ENCODE measurements at places on chromosomes 4 and X.

DNA sequence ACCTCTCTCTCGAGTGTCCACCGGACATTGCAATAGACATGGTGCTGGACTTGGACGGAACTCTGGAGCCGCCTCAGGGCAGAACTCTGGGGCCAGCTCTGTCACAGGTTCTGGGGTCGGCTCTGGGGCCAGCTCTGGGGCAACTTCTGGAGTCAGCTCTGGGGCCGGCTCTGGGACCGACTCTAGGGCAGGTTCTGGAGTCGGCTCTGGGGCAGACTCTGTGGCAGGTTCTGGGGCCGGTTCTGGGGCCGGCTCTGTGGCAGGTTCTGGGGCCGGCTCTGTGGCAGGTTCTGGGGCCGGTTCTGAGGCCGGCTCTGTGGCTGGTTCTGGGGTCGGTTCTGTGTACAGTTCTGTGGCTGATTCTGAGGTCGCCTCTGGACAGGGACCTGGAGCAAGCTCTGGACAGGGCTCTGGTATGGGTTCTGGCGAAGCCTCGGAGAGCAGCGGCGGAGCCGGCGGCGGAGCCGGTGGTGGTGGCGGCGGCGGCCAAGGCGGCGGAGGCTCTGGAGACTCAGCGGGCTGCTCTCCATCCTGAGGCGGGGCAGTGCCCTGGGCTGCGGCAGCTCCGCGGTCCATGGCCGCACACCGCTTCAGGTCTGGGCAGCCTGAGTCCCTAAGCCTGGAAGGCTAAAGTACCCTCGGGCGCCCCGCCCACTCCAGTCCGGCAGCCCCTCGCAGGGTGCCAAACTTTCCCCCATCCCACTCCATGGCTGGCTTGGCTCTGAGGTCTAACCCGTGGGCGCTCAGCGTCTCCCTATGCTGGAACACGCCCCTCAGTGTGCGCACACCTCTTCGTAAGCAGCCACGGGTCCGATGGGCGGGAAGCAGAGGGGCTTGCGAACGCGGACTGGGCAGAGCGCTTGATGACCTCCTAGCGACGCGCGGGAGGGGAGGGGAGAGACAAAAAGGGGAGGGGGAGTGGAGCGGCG, at the start of gene DGKK:
TSS of gene DGKK (minus strand) at position 723 of the 929 bp plus-strand sequence. CDS start at position 576, 147 bp downstream.
- no peak for DNase-seq

GRCh38 chrX:76454456-76454927, 27.0 kb downstream of the MAGEE1 start:
- DNase-seq, result no peak

DNA sequence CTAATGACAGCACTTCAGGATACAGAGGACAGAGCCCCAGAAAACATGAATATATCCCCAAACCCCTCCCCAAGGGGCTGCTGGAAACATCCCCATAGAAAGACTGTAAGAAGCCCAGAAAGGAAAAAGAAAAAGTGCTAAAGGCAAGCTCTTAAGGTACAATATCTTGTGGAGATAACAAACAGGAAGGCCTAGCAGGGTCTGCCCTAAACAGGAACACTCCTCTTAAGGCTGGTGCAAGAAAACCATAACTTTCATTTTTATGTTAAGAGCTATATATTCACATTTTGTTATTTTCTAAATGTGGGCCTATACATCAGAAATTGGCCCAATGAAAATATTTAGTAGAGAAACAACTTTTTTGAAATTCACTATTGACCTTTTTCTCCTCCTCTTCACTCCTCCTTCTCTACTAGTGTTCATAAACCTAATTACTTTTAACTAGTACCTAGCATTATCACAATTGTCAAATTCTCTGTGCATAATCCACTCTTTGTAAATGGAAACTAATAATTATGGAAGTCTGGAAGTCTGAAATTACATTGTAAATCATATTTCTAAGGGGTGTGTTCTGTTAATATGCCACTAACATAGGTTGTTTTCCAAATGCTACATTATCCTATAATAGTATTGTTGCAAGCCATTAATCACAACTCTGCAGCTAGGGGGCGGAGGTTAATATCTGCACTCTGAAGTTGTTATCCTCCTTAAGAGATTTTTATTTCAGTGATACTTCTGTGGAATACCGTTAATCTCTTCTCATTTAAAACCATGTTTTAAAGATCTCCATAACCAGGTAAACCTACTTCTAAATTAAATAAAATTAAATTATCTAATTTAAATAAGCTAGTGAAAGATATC, 59.8 kb downstream of the CASK start:
- DNase-seq, result no peak

- no peak for DNase-seq
Measured at GRCh38 chrX:68060506-68061205, 372.6 kb downstream of the OPHN1 start.

GRCh38 chr4:80202741-80203553, 5.6 kb downstream of the PRDM8 start:
- peak; percentile 54 for DNase-seq

- DNase-seq, result peak; percentile 48
Measured at GRCh38 chr4:8198906-8199593, at the start of gene SH3TC1. Gene SH3TC1, plus strand, starts transcription at chr4:8199290. Its CDS starts 5,905 bp downstream, at chr4:8205195.

DNA sequence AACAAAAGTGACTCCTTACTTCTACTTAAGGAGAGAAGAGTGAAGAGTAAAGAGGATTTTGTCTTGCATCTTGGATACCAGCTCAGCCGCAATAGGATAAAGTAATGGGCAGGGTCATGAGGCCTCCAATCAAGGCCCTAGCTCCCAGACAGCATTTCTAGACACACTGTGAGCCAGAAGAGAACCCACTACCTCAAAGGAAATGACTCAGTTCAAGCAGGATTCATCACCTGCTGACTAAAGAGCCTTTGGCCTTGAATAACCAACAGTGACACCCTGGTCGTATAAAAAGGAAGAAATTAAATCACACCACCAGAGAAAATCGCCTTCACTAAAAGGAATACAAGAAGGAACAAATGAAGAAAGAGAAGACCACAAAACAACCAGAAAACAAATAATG, 416.1 kb downstream of the PCDH18 start:
- DNase-seq, result no peak

DNA sequence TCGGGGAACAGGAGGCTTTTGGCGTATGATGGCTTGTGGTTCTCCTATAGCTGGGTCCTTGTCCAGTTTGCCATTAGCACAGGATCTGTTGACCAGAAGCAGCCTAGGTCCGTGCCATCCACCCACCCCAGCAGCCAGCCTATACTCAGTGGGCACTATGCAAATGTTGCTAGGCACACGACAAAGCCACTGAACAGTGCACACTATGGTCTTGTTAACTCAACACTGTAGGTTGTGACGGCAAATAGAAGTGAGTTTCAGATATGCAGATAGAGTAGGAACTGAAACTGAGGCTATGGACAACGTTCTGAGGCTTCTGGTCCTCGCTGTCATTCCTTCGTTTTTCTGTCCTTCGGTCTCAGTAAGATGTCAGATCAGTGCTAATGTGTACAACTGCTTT, 541.3 kb upstream of the TENM3 start:
- no peak for DNase-seq

- DNase-seq, result no peak
Measured at GRCh38 chr4:176791591-176792325, 964 bp downstream of the VEGFC start.

DNA sequence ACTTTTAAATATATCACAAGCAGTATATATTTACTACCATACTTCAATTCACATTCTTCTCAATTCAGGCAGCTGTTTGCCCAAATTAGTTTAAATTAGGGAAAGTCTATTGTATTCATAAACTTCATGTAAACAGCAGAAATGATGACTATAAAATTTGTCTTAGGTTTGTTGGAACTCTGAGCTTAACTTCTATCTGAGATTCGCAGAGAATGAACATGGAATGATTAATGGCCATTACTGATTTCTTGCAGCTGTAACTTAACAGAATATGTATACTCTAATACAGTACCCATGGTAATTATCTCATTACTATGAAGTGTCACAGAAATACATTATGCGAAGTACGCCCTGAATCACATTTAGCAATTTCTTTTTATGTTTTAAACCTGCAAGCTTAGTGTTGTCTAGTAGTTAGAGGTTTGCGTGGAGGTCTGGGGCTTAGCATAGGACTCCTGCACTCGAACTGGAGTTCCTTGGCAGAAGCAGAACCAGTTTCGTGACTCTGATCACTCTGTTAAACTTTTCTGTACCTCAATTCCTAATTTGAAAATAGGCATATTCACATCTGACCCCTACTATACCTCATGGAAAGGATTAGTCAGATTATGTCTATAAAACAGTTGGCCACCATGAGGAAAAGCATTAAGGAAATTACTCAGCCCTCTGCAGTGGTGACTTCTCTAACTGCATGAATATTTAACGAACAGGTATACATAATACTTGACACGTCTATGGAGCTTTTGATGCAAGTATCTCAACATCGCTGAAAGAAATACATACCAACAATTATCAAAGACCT, 243.2 kb downstream of the MGST2 start:
- no peak for DNase-seq

- no peak for DNase-seq
Measured at GRCh38 chr4:4639370-4639769, 97.5 kb upstream of the STX18 start.

DNA sequence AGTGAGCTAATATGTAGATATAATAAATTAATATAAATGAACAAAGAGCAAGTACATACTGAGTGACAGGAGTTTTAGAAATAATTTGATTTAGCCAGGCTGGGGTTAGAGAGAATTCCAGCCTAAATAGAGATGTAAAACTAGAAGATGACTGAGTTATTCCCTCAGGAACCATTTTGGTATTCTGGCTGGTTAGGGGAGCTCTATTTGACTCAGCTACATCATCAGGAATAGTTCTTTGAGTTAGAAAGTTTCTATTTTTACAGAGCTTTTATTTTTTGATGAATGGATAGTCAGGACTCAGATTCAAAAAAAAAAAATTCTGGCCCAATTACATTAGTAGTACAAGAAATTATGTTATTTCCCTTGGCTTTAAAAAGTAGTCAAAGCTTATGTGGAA, 180.4 kb upstream of the MID1 start:
- no peak for DNase-seq

GRCh38 chr4:113977526-113977855, 2.0 kb downstream of the ARSJ start:
- no peak for DNase-seq

DNA sequence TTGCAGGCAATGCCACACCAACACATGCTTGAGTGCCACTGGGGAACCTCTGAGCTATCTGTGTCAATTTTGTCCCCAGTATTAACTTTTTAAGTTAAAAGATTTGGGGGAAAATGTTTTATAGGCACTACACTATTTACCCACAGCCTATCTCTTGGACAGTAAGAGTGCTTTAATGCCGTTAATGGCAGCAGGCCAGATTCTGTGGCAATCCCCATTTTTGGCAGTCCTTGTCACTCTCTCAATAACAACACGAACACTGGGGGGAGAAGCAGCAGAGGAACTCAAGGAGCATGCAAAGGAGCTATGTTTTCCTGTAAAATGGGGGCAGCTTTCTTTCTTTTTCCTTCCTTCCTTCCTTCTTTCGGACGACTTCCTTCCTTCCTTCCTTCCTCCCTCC, 168.6 kb downstream of the NSUN7 start:
- DNase-seq, result no peak

DNA sequence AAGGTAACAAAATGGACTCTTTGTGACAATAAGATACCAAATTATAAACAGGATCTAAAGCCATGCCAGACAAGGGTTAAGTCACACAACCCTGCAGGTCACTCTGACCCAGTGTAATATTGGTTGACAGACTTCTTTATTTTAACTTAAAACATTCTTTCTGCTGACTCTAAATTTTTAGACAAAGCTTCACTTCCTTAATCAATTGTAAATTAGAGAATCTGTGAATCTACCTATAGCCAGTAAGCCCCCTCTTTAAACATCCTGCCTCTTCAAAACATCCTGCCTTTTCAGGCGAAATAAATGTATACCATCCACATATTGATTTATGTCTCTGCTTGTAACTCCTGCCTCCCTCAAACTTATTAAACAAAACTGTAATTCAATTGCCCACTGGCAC, 14.2 kb downstream of the NUDT6 start:
- DNase-seq, result no peak

DNA sequence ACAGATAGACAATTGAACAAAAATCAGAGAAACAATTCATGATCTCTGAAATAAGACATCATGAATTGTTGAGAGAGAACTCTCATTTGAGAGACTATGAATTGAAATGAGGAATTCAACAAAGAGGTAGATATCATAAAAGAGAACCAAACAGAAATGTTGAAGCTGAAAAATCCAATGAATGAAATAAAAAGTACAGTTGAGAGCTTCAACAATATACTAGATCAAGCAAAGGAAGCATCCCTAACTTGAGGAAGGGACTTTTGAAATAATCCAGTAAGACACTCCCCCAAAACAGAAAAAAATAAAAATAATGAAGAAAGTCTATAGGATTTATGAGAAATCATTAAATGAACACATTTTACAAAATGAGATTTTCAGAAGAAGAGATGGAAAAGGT, 310.0 kb upstream of the PCDH10 start:
- DNase-seq, result no peak

- DNase-seq, result no peak
Measured at GRCh38 chr4:76447393-76447851, 12.4 kb downstream of the SHROOM3 start.

DNA sequence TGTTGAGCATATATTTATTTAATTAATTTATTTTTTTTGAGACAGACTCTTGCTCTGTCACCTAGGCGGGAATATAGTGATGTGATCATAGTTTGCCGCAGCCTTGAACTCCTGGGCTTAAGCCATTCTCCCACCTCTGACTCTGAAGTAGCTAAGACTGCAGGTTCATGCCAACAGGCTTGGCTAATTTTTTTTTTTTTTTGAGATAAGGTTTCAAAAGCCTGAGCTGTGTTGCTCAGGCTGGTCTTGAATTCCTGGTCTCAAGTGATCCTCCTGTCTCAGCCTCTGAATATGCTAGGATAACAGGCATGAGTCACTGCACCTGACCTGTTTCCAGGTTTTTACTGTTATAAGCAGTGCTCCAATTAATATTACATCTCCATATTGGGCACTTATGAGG, 4.8 kb downstream of the ADD1 start:
- no peak for DNase-seq

DNA sequence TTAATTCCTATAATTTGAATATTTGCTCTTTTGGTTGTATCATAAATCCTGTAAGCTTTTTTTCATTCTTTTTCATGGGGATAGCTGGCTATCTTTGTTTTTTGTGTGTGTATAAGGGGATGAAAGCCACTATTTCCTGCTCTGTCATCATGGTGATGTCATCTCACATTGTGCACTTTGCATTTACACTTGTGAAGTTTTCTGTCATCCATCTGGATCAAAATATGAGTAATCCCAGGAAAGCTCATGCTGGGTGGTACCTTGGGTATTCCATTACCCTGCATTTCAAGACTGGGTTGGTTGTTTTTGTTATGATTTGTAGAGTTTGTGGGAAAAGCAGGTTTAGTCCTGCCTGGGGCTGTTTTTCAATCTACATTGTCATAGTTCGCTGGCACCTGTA, 367.3 kb downstream of the CHIC1 start:
- no peak for DNase-seq

- DNase-seq, result no peak
Measured at GRCh38 chrX:94961730-94962129, 1287.7 kb downstream of the FAM133A start.

DNA sequence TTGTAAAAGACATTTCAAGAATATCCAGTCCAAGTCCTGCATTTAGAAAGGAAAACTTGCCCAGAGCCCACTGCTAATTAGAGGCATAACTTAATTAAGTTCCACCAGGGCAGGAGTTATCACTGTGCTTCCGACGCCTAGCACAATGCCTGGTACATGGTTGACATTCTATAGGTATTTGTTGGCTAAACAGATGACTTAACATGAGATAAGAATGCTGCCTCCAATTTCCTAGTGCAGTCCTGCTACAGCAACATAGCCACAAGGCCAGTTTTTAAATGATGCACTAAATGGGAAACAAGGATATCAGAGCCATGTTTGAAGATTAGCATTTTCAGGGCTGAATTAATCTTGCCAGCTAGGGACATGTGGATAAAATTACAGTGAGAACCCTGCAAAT, 164.1 kb downstream of the RASL11B start:
- no peak for DNase-seq

All from activated naive CD4-positive, alpha-beta T cell treated with anti-CD3 and anti-CD28 coated beads, Interleukin-2, amount 50 U/mL, for 16 hours (primary cell).